Immature natural killer cell (primary cell): ENCODE measurements at places on chromosomes 1 and 21.

DNA sequence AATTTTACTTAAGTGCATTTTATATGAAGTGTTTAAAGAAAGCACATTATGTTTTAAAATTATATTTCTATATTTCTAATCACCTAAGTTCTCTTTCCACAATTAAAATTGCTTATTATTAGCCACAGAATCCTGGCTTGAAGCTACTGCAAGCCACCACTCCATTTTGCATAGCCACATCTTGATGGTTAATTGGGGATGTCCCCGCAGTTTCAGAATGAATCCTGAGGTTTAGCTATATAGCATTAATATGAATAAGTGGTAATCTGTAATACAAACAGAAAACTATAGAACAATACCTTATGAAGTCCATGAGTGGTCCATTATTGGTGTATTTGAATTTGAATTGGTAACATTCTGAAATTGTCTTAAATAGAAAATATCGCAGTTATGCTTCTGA, 11.6 kb upstream of the GOLPH3L start:
- no peak for DNase-seq
- H3K4me3 ChIP-seq, result no peak overlapping the region
- H3K27me3 ChIP-seq, result peaks cover 1% of the 10 kb centered on the region
- no peaks in the 10 kb centered on the region for H3K36me3 ChIP-seq
- H3K27ac ChIP-seq, result no peak overlapping the region

- peak overlapping the region; percentile 50 for H3K27ac ChIP-seq
- peaks cover 4% of the 10 kb centered on the region for H3K27me3 ChIP-seq
- H3K4me1 ChIP-seq, result peaks cover 12% of the 10 kb centered on the region
- peak; percentile 25 for DNase-seq
These were observed 75.4 kb downstream of the ABCA4 start for GRCh38 chr1:94045465-94046056.

DNA sequence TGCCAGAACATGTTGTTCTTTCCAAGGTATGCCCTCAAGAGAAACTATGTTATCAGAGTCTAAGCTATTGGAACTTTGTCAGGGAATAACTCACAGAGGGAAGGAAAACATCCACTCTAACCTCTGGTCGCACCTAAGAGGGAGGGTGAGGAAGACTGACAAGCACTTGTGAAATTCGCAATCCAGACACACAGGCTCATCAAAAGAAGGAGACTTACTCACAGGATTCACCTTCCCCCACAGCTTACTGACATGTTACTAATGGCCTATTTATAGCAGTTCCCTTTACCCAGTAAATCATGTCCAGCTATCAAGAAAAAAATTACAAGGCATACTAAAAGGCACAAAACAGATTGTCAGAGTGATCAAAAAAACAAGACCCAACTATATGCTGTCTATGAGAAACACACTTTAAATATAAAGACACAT, 36.9 kb downstream of the WDR64 start:
- H3K4me3 ChIP-seq, result no peak overlapping the region
- no peak for DNase-seq
- no peaks in the 10 kb centered on the region for H3K27me3 ChIP-seq
- H3K27ac ChIP-seq, result no peak overlapping the region
- H3K36me3 ChIP-seq, result no peaks in the 10 kb centered on the region

DNA sequence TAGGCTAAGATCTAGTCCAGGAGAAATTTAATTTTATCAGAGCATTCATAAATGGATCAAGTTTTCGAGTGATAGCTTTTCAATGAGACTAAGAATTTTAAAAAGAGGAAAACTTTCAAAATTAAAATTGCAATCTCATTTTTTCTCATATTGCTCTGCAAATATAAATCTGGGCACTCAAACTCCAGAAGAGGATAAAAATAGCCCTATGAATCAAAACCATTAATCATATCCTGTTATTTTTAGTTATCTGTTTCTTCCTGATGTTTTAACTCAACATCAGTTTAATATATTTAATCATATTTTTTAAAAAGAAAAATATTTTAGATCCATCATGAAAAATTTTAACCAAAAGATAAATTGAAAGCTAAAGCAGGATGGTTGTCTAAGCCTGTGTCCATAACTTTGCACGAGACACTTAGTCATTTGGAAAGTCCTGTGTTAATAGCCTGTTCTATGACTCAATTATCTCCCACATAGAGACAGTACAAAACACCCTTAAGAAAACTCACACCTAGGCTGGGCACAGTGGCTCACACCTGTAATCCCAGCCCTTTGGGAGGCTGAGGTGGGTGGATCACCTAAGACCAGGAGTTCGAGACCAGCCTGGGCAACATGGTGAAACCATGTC, 17.1 kb upstream of the PRRC2C start:
- peaks cover 5% of the 10 kb centered on the region for H3K27me3 ChIP-seq
- no peak overlapping the region for H3K27ac ChIP-seq
- H3K4me3 ChIP-seq, result no peak overlapping the region
